ENCODE measurements at places on chromosomes 6 and 20.

DNA sequence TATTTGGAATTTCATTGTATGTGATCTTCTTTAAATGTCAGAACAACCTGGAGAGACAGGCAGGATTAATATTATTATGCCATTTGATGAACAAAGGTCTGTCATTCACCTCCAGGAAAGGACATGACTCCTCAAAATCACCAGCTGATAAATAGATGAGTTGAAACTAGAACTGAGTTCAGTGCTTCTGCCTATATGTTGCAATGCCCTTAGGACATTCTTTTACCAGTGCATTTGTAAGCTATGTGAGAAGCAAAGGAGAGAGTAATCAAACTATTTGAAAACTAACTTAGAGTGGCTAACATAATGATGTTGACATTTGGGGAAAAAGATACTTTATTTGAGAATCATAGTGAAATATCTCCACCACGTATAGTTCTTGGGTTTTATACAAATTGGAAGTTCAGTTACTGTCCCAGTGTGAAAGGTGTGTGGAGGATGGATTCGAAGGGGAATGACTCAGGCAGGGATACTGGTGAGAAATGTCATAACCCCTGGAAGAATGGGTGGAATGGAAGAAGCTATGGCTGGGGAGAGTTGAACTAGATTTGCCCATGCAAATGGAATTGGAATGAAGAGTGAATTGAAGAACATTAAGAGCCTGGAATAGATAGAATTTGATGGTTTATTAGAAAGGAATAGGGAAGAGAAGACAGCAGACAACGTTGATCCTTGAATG is 21.5 kb downstream of the PKIB start:
- DNase-seq: no peak

GRCh38 chr20:6974838-6975237 is 207.4 kb downstream of the BMP2 start:
- no peak for DNase-seq

GRCh38 chr6:163651915-163652668 is 237.6 kb downstream of the QKI start:
- DNase-seq: no peak

DNA sequence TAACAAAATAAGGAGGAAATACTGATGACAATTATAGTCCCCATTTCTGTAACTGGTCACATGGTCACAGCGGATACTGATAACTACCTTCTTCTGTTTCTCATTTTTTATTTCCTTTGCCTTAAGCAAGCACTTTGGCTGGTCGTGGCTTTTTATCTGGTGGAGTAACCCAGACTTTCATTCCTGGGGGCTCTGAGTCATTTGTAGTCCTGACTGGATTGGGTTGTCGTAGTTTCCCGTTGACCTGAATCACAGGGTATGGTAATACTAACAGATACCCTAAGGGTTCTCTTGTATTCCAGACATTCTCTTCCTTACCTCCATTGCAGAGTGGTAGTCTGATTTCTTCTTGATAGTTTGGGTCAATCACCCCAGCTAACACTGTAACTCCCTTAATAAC is 500.3 kb upstream of the ADGRB3 start:
- no peak for DNase-seq

GRCh38 chr6:11380969-11381744 is 148.7 kb upstream of the NEDD9 start:
- no peak for DNase-seq

DNA sequence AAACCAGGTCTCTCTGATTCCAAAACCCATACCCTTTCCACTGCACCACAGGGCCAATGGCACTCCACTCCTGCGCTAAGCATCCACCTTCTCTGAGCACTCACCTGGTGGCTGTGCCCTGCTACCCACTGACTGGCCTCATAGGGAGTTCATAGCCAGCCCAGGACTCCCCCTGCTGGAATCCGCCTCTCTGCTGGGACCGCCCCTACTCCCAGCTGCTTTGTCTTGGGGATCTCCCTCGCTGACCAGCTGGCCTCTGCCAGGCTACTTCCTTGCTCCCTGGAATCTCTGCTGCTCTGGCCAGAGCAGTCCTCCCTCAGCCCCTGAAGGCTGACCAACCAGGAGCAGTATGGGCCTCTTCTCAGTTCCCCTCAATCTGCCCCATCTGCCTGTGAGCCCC is 129.7 kb downstream of the FAXC start:
- no peak for DNase-seq

DNA sequence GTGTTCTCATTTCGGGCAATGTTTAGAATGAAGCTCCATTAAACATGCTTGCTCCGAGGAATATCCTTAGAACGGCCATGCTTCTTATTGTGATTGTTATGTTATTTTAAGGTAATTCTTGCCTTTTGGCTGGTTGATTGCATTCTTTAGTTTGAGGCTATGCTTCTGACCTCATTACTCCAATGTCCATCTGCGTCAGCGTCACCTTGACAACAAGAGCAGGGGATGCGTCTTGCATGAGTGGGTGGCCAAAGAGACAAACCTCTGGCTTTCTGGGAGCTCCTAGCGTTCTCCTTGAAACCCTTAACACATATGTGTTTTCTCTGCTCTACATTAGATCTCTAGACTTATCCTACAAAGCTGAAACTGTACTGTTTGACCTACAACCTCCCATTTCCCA is 184.3 kb downstream of the THBS2 start:
- no peak for DNase-seq

GRCh38 chr6:150230832-150231524 is 88.1 kb downstream of the PPP1R14C start:
- no peak for DNase-seq

DNA sequence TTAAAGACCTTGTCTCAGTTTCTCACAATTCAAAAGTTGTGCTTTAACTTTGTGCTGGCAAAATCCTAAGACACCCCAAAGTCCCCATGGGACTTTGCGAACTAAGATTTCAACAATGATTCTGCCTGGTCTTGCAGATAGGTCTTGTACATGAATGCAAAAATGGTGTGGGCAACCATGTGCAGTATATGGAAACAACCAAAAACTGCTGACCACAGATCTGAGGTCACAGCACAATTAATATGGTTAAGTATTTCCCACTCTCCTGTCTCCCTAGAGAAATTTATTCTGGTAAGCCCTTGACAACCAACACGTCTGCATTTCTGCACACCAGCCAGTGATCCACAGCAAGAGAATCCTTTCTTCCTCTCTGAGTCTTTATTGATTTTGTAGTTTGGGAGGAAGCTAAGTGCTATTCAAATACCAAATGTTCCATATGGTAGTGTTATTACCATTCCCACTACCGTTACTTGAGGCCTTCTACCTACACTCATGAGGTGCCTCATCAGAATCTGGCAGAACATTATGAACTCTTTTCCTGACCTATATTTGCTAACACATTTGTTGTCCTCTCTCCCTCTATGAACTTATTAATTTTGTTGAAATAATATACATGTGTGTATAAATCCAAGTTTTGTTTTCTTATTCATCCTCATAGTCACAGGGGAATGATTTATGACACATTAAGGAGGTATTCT is 178.7 kb downstream of the ATXN1 start:
- DNase-seq: no peak

DNA sequence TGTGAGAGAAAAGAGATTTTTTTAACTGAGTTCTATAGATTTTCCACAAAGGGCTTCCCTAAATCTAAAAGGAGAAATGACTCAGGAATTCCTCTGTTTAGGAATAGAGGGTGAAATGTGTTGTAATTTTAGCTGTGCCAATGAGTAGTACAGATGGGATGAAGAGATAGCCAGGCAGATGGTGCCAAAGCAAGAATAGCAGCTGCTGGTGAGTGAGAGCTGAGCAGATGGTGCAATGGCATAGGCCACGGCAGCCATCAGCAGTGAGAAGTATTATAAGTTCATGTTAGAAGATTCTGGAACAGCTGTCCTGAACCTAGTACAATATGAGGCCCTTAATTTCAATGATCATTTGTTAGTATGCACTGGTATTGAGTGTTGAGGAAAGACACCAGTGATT is 40.2 kb upstream of the CRISP1 start:
- DNase-seq: no peak

DNA sequence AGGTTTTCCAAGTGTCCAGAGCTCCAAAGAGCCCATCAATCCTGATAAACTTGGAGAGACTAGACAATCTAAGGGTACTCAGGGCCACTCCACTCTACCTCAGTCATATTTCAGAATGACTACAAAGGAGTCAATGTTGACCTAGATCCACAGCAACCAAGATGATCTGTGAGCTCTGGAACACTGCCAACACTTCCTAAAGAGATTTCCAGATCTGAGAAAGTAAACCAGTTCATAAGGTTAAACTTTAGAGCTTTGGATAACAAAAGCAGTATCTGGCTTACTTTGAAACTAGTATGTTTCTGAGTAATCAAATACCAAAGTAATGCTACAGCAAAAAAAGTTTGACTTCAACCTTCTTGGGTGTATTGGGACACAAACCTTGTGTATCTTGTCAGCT is 122.7 kb downstream of the BTBD9 start:
- no peak for DNase-seq

- DNase-seq: peak; percentile 14
Measured at GRCh38 chr20:53940360-53940702, 130.1 kb downstream of the BCAS1 start.

- no peak for DNase-seq
Measured at GRCh38 chr6:81562169-81562568, 190.3 kb downstream of the TENT5A start.

- DNase-seq: no peak
Measured at GRCh38 chr20:37796733-37797132, 102.9 kb downstream of the CTNNBL1 start.

GRCh38 chr6:75283907-75284631 is 523 bp downstream of the TMEM30A start:
- DNase-seq: no peak

DNA sequence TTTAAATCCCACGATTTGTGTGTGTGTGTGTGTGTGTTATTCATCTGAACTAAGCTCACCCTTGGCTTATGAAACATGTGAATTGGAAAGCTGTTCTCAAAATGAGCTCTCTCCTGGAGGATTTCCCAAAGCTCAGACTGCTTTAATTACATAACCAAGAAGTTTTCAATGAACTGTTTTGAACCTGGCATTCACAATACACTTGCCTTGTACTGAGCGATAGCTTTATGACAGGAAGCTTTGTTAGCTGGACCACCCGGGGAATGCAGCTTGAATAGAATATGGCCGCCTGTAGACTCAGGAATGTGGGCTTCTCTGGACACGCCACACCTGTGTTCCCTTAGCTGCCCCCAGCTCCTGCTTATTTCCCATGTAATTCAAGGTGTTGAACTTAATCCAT is 71.4 kb upstream of the PREP start:
- no peak for DNase-seq

DNA sequence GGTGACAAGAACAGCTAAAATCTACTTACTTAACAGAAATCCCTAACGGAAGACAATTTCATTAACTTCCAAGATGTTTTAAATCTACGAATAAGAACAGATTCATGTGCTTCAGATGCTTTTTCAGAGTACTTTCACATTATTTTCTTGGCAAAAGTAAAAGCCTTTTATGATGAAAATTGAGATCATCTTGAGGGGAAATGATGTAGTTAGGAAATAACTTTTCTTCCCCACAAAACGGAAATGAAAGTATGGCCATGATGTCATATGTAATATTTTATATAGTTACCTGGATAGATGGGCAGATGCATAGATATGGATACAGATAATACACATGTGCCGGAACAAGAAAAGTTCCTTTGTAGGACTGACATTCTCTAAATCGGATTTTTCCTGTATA is 32.8 kb downstream of the SASH1 start:
- no peak for DNase-seq

DNA sequence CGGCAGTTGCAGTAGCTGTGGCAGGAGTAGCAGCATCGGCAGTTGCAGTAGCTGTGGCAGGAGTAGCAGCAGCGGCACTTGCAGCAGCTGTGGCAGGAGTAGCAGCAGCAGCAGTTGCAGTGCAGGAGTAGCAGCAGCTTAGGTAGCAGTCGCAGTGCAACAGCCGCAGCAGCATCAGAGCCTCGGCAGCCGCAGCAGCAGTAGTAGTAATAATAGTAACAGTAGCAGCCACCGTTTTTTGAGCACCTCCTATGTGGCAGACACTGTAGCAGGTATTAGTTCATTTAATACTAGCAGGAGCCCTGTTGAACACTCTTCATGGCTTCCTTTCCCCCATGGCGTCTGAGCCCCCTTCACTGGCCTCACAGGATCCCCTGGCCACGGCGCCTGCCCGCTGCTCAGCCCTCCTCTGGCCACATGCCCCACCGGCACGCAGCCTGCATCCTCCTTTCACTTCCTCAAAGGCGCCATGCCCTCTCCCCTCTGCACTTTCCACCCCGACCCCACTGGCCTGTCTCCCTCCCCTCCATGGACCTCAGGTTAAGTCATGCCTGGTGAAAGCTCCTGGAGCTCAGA is 19.1 kb upstream of the IRF4 start:
- no peak for DNase-seq

- no peak for DNase-seq
Measured at GRCh38 chr20:23721962-23722361, 28.8 kb downstream of the CST1 start.

- DNase-seq: no peak
Measured at GRCh38 chr6:139173172-139173571, 38.3 kb downstream of the HECA start.

DNA sequence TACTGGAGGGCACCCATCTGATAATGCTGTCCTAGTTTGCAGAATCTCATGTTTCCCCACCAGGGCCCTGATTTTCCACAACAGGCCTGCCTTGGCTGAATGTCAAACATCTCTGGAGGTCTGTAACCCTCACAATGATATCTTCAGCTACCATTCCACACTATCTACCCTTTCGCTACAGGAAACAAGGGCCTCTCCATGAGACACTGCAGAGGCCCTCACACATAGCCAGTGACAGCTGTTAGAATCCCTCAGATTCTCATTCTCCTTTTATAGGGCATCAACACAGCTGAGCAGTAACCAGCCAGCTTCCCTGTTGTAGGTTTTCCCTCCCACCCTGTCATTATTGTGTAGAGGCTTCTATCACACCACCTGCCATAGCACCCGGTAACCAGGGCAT is 29.6 kb upstream of the MICB start:
- DNase-seq: no peak

DNA sequence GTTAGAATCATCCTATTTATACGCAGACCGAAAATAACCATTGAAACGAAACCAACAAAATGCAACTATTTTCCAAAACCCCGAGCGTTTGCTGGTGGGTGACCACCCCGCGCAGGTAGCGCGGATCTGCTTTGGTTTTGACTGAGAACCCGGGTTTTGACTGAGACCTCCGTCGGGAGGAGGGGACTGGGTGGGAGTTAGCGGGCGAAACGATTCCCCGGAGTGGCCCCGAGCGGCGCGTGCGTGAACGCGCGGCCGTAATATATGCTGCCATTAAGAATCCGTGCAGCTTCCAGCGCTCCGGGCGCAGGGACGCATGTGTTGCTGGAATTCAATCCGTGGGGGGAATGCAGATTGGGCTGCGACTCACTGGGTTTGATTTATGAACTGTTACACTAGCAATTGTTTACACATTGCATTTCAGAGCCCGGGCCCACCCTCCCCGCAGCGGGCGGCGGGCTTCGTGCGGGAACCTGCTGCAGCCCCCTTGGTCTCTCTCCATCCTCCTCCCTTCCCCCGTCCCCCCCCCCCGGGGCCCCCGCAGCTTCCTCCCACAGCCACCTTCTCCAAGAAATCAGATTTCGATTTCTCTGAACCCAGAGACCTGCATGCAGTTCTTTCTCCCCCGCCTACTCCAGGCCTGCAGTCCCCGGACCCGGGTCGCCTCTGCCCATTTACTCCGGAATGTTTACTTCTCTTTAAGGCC is 9.9 kb downstream of the NRN1 start:
- no peak for DNase-seq
